Left lobe of liver (tissue), 2 donors: ENCODE measurements at places on chromosomes 7 and 10. TPM values are rescaled to one million over a fixed set of nuclear protein-coding genes. Genes with fewer than 3 reads are reported as not detected.

OR2A7 gene
- 1.9 TPM for total RNA-seq

GRCh38 chr10:5978230-5978489 is 817 bp upstream of the IL15RA start:
- no peak for DNase-seq

- no peak for DNase-seq
Observed at GRCh38 chr7:18421297-18422002, 74.1 kb upstream of the HDAC9 start.

C10orf67 gene
- total RNA-seq: not detected
